Stimulated activated CD8-positive, alpha-beta memory T cell treated with anti-CD3 and anti-CD28 coated beads, Interleukin-12 subunit alpha, Interleukin-12 subunit beta, amount 100 ng/mL, for 1 hour (primary cell): ENCODE measurements at places on chromosomes 3 and 15.

- DNase-seq: no peak
Observed at GRCh38 chr3:188198001-188198400, 44.0 kb downstream of the LPP start.

DNA sequence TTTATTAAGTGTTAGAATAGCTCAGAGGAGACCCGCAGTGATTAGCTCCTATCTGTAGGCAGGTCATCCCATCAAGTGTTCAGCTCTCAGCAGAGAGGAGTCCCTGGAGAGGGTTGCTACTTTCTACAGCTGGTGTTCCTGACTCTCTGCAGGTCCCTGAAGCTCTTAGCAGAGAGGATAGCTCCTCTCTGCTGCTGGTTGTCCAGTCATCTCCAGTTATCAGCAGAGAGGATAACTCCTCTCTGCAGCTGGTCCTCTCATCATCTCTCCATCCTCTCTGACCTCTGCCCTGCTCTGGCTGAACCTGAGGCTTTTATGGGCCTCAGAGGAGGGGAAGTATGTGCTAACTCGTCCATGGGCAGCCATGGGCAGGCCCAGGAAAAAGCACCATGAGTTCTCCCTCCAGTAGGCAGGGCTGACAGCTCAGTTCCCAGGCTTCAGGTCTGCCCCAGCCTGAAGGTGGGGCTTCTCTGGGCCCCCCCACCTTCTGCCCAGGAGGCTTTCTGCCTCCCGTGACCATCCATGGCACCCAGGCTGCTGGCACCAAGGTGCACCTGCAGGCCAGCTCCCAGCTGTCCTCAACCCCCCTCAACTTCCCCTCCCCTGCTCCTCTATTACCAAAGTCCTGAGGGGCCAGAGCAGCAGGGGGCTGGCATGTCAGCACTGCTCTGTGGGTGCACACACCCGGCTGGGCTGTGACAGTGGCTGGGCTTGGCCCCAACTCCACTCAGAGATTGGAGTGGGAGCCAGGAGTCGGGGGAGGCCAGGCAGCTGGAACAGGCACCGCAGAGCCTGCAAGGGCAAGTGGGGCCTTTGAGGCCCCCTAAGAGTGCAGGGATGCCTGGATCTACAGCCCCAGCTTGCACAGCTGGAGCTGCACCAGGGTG, 98.9 kb upstream of the FRMD4B start:
- no peak for DNase-seq

DNA sequence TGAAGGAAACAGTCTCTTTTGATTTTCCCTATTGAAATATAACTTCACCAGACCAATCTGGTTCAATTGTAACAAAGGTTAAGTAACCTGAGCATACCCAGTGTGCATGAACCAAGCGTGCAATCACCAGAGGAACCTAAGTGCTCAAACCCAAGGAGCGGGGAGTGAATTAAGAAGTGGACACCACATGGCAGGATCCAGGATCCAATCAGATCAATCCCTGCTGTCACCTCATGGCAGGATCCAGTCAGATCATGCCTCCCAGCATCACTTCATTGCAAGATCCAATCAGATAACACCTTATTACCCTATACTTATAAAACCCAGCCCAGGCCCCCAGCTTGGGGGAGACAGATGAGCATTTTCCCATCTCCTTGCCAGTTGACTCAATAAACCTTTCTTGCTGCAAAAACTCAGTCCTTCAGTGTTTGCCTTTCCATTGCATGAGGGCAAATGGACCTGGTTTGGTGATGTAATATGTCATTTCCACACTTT, 38.9 kb upstream of the RNU6-1 start:
- no peak for DNase-seq

DNA sequence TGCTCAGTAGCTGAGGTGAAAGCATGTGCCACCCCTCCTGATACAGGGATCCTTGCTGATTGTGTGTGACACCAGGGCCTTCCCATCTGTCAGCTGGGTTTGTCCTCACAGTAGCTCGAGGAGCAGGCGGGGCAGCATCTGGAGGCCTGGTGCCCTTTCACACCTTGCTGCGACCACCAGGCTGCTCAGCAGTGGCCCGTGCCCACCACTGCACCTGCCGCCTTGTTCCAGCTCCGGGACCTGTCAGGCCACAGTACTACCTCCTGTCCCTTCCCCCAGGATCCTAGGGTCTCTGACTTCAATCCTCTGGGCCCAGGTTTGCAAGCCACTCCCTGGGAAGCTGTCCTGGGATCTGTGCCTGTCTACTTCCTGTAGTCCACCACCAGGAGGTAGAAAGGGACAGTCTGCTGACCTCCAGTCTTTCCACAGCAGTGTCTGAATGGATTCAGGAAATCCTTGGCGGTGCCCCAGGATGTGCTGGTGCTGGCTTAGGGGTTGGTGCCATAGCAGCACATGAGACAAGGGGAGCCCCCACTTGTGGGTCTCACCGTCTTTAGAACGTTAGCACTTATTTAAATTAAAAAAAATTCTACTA, 27.5 kb downstream of the APBA2 start:
- no peak for DNase-seq

GRCh38 chr15:74775132-74775562, 6.7 kb upstream of the CSK start:
- DNase-seq: no peak

- no peak for DNase-seq
Observed at GRCh38 chr3:62149962-62150361, 223.4 kb downstream of the FEZF2 start.

- no peak for DNase-seq
Observed at GRCh38 chr15:74199297-74199652, 3.3 kb downstream of the STRA6 start.

GRCh38 chr3:104614564-104614963, 752.1 kb upstream of the ALCAM start:
- DNase-seq: no peak

DNA sequence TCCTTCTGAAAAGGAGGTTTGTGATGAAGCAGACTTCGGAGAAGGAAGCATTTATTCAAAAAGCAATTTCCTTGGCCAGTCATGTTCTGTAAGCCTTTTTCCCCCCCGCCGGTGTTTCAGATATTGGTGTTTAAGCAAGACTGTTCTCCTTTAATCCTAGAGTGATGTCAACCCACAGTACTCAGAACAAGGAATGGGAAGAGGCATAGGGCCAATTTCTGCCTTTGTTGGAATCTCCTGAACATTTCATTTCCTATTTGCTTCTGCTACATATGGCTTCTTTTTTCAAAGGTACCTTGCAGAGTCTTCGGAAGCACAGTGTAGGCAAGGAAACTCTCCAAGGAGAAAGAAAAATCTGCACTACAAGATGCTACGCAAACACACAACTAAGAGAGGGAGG, 713.1 kb upstream of the CFAP20DC start:
- no peak for DNase-seq

DNA sequence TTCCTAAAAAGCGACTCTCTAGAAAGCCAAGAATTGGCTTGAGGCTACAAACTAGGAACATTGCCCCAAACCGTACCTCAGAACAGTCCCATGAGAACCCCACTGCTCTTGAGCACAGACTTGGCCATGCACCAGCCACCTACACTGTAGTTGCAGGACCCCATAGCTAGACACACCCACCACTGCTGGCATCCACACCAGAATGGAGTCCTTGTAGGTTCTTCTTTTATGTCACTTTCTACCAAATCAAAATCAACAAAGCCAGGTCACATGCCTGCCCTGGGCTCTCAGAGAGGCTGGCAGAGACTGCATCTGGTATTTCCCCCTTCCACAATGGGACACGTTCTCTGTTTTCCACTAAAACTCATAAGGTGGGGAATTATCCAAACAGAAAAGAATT, 290.5 kb downstream of the SHOX2 start:
- no peak for DNase-seq

- no peak for DNase-seq
Observed at GRCh38 chr3:128714887-128715491, 11.0 kb upstream of the RAB7A start.
